ENCODE measurements at places on chromosomes 13 and 19.
A peak's percentile ranks its signal among the peaks of the same experiment; 100 is the strongest.

- DNase-seq = no peak
Observed at GRCh38 chr13:58573743-58574142, 942.2 kb downstream of the PCDH17 start.

DNA sequence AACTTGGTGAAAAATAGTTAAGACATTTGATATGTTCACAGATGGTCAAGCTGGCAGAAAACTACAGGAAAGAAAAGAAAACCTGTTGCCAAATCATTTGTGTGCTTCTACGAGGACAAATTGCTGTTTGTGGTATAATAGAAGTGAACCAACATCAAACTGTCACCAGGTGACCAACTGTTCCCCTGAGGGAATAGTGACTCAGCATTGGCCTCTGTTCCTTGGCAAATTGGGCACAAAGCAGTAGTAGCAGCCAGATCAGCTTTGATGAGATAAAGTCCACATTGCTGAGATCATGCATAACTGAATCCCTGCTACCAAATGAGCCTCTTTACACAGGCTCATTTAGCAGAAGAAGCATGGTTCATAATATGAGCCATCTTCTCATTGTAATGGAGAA lies 103.5 kb downstream of the POSTN start:
- no peak for DNase-seq

- no peak for DNase-seq
Observed at GRCh38 chr13:21139374-21139773, 37.0 kb downstream of the SKA3 start.

- DNase-seq = no peak
Observed at GRCh38 chr13:93375491-93375890, 148.9 kb downstream of the GPC6 start.

DNA sequence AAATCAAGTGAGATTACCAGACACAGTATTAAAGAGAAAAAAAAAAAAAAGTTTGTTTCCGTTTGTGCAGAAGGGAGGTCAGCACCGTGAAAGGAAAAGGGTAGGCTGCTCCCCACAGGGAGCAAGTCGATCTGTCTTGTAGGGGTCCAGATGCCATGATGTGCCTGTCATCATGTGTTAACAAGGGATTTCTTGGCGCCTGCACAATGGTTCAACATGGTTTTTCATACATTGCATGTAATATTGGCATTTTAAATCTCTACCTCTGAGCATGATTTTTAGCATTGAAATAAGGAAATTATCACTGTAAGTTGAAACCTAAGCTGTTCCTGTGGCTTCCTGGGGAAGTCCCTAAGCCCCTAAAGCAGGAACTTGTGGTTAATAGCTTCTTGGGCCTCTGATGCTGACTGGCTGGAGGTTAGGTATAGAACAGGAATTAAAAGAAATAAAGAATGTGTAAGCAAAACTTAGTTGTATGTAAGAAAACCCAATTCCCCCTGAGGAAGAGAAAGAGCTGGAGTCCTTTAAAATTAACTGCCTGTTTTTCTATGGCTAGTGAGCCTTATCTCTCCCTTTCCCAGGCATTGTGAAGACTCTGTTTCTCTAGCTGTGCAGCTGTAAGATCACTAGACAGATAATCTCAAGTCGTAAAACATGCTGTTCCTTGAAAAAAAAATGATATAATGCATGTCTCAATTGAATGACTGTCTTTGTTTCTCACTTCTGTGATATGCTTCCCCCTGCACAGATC lies 7.4 kb upstream of the FCGBP start:
- DNase-seq = no peak

DNA sequence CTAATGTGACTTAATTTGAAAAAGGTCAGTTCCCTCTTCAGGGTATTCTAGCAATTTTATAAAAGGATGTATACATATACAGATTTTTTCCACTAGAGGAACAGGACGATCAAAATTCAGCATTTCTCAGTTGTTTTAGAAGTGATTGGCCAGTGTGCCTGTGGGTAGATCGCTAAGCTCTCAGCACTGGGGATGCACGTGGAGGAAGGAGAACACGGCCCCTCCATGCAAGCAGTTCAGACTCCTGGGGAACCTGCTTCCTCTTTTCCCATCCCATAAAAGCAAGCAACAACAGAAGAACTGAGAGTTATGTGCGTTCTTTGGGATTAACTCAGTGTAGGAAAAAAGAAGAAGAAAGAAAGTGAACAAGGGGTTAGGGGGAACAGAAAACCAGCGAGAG lies 328.8 kb downstream of the FOXO1 start:
- DNase-seq = no peak

DNA sequence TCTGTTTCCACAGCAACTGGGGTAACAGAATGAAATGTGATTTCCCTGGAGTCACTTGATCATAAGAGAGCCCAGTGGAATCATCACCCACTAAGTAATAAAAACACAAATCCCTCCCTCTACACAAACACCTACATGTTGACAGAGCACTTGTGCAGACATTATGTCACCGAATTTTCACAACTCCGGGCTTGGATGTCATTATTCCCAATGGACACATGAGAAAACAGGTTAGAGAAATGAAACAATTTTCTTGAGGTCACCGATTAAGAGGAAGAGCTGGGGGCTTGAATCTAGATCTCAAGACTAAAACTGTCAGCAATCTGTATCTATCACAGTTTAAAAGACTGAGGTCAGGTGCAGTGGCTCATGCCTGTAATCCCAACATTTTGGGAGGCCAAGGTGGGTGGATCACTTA lies 3.1 kb downstream of the XRCC1 start:
- no peak for DNase-seq

DNA sequence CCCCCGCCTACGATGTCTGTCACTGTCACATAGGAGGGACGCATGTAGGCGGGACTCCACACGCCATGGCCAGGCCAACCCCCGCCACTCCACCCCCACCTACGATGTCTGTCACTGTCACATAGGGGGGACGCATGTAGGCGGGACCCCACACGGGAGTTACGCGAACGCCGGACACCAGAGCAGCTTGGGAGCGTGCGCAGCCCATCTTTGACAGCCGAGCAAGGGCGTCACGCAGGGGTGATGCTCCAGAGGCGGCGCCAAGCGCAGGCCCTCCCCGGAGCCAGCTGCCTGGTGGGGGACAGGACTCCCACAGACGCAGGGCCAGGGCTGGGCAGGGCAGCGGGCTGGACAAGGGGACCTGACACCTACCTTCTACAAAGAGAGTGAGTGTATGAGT lies 20.0 kb downstream of the ZNF787 start:
- no peak for DNase-seq

- no peak for DNase-seq
Observed at GRCh38 chr19:33311326-33311682, 9.0 kb upstream of the CEBPA start.

DNA sequence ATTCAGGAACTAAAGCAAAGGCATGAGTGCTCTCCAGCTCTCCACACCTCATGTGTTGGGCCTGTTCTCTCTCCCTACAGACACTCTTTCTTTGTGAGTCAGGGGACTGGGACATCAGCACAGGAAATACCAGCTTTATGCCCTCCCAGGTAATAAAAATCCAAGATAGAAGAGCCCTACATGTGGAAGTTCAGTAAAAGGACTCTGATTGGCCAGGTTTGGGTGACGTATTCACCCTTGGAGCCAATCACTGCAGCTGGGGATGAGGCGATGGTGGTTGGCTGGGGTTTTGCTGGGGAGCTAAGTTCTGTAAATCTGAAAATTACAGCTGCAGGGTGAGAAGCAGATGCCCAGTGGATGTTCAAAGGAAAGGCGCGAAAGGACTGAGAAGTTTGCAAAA lies 32.5 kb downstream of the CCDC70 start:
- no peak for DNase-seq

DNA sequence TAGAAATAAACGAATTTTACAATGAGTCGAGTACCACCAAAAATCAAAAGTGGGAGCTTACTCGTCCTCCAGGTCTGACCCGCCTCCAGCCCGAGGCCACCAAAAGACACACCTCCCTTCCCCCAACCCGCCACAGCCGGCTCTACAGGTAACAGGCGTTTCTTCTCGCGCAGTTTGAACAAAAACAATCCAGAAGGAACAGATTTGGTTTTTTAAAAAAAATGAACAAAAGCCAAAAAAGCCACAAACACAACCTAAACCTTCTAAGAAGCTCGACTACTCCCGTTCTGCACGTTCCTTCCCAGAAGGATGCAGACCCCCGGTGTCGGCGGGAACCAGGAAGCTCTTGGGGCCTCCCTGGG lies 671 bp downstream of the ZDHHC20 start:
- peak; percentile 49 for DNase-seq

DNA sequence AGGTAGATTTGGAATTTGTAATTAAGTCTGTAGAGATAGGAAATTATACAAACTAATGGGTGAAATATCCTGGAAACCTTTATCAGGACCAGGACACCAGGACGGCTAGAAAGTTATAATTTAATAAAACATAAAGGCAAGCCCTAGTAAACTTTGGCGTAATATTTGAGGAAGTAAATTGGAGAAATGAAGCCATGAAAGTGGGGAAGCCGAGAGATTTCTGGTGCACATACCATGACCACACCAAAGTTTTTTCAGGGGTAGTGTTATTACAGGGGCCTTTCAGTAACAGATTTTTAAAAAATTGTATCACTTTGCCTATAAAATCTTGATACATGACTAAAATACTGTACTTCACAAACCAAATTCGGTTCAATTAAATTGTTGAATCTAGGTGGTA lies 54.7 kb upstream of the URAD start:
- no peak for DNase-seq

- no peak for DNase-seq
Observed at GRCh38 chr13:23794267-23795161, 94.7 kb downstream of the MIPEP start.

DNA sequence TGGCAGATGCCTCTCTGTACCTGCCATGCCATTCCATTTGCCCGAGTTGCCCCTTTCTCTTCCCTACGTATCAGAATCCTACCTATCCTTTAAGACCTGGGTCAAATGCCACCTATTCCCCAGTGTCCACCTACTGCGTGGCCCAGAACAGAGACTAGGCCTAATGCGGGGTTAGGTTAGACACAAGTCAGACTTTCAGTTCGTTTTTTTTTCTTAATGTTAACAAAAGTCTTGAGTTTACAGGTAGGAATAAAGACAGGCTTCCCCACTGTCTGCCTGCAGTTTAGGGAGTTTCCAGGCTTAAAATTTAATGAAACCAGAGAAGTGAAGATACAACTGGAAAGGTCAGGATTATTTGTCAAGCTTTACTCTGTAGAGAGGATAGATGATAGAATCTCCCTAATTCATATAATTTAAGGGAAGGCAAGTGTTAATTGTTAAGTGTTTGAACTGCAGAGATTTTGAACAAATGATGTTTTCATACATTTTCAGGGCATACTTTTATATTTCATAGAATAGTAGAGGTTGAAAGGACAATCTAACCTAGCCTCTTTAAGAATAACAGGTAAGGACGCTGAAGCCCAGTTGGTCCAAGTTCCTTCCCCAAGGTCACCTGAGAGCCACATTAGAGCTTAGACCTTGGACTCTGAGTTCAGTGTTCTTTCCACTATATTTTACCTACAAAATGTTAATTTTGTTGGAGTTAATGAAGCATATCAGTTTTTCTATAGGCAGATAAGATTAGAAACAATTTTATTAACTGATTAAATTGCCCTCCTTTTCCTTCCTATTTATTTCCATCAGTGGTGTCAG lies 35.8 kb downstream of the FRY start:
- DNase-seq = no peak

DNA sequence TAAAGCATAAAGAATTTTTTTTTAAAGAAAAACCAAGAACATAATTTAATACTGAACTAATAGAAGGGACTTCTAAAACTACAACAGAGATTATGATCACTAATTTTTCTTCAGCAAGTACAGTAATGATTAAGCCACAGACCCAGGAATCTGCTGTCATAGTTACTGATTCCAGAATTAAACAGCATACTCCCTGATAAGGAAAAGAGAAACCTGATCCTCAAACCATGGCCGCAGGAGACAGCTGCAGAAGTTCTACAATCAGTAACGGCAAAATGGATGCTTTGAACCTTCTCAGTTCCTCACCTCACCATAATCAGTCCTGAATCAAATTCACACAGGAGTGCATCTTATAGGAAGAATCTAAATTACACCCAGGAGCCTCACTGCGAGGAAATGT lies 939.0 kb upstream of the SLITRK1 start:
- no peak for DNase-seq

- peak; percentile 57 for DNase-seq
Observed at GRCh38 chr19:40549007-40549708, 27.5 kb upstream of the SHKBP1 start.

GRCh38 chr13:51590231-51590970 lies 6.1 kb downstream of the WDFY2 start:
- DNase-seq = no peak

GRCh38 chr13:92224825-92225224 lies 826.4 kb downstream of the GPC5 start:
- no peak for DNase-seq

DNA sequence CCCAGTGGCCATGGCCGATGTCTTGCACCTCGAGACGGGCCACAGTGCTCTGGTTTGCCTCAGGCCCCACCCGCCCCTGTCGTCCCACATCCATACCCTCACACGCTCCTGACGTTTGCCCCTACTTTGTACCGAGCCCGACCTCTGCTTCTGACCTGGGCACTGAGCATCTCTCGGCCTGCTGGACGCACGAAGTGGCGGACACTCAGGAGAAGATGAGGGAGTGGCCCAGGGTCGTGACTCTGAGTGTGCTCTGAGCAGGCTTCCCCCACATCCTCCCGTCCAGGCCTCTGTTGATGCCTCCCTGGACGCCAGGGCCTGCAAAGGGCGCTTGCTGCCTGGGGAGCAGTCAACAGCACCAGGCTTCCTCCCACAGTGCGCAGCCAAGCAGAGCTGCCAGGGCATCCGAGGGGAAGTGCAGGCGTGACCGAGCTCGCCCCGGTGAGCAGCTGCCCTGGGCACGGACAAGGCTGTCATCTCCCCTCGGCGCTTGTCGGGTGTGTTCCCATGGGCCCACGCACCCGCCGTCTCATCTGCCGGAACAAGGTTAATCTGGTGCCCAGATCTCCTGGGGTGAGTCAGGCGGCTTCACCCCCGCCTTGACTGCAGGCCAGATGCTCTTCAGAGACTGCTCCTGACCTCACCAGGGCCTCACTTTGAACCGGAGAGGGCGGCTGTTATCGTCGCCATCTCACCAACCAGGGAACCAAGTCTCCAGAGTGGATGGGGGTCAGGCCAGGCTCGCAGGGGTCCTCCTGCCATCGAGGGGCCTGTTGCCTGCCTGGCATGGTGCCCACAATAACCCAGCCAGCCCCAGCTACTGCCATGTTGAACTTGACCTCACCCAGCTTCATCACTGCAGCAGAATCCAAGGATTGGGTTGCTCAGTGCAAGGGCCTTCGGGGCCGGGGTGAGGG lies 27.2 kb downstream of the COMP start:
- no peak for DNase-seq

- no peak for DNase-seq
Observed at GRCh38 chr13:102318233-102318632, 83.6 kb downstream of the FGF14 start.

- DNase-seq = no peak
Observed at GRCh38 chr19:51466723-51467122, 8.5 kb upstream of the SIGLEC8 start.

Measured in stimulated activated CD4-positive, alpha-beta T cell treated with anti-CD3 and anti-CD28 coated beads, Interleukin-12 subunit alpha, Interleukin-12 subunit beta, amount 100 ng/mL, for 48 hours (primary cell).